ENCODE measurements at places on chromosomes 6 and 20.
A peak's percentile ranks its signal among the peaks of the same experiment; 100 is the strongest.

- DNase-seq, result no peak
Measured at GRCh38 chr6:49918787-49919186, 45.2 kb downstream of the DEFB114 start.

- DNase-seq, result no peak
Measured at GRCh38 chr20:62507323-62507722, 31.5 kb upstream of the GATA5 start.

GRCh38 chr6:167569879-167570278, 245.0 kb downstream of the TTLL2 start:
- no peak for DNase-seq

DNA sequence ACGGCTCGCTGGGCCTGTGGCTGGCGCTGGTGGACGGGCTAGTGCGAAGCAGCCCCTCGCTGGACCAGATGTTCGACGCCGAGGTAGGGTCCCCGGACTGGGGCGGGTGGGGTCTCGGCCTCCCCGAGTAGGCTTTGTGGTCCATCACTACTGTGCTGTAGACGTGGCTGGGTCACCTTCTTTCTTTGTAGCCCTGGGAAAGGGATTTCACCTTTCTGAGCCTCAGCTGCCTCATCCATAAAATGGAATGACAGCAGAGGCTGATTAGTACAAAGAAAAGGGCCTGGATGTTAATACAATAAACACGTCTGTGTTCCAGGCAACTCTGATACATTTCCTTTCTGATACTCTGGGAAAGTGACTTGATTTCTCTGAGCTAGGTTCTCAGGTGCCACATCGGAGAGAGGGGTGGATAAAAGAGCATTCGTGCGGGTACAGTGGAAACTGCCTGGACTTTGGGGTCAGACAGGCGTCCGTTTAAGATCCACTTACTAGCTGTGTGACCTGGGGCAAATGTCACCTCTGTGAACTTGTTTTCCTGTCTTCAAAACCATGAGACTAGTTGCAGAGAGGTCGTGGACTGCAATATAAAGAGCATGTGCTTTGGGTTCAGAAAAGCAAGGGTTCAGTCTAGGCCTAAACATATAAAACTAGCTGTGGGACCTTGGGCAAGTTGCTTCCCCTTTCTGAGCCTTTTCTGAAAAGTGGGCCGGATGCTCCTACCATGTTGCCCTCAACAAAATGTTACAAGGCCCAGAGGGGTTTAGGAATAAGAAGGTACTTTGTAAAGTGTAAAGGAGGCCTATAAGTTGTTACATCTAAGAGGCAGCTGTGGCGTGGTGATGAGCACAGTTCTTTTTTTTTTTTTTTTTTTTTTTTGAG, 896 bp downstream of the SYS1 start:
- DNase-seq, result peak; percentile 38

GRCh38 chr6:71099649-71100048, 142.8 kb upstream of the B3GAT2 start:
- DNase-seq, result no peak
